Stimulated activated CD8-positive, alpha-beta memory T cell treated with anti-CD3 and anti-CD28 coated beads, Interleukin-4, amount 100 ng/mL, for 4 hours (primary cell): ENCODE measurements at places on chromosomes 1 and 21.

DNA sequence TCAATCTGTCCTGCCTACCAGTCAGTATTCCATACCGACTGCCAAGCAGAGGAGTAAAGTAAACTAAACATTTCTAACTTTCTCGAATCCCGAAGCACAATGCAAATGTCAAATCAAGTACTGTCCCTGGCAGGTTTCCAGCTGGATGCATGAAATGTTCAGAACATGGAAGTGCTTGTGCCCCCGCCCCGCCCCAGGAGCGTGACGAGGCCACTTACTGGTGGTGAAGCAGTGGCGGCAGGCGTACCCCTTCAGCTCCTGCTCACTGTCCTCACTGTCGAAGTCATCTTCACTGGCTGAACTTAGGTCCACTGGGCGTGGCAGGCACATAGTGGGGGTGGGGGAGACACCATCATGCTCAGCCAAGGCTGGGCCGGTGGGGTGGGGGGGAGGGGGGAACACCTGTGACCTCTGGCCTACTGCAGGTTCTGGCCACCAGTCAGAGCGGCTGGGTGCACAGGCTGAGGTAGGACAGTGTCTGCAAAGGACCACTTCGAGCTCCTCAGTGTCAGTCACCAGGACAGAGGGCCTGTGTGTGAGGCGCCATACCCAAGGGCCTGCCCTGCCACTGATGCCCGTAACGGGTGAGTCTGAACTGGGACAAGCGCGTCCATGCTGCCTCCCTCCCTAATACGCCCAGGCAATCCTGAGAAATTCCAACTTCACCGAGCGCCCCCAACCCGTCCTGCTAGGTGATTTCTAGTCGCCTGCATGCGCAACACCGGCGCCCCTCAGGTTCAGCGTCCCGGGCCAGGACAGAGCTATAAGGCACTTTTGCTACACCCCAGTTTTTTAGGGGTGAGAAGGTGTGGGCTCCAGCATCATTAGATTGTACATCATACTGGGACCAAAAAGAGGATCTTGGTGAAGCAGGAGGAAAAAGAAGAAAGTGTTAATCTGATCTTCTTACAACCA, 46.9 kb downstream of the SLC45A1 start:
- DNase-seq, result no peak

DNA sequence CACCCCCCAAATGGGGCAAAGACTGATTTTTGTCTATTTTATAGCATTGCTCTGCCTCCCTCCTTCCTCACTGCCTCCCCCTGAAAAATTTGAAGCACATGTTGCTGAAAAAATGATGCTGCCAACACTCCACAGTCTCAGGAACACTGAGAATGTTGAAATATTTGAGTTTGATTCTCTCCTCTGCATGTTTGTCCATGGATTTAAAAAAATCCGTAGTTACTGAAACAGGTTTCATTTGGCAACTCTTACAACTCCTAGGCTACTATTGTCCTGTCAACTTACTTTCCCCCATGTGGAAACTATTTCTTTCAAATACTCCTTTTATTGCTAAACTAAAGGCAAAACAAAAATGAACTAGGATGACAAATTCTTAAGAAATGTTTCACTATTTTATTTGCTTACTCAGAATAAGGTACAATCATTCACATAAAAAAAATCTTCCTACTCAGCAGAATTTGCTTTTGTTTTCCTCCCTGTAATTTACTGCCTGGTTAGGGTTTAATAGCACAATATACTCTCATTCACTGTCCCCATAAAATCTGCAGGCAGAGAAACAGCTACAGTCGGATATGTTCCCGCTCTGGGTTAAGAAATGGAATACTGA, 50.2 kb downstream of the C21orf91 start:
- no peak for DNase-seq

DNA sequence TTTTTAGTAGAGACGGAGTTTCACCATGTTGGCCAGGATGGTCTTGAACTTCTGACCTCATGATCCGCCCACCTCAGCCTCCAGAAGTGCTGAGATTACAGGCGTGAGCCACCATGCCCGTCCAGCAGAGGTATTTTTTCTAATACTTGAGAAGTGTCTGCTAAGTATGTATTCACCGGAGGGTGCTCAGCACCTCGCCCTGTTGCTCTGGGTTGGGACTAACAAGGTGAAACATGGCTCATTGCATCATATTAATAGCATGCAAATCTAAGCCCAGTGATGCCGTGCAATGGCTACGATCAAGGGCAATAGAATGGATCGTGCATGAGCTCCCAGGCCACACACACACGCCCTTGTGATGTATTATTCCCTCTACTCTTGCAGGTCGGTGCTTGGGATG, 68.7 kb downstream of the PDE9A start:
- no peak for DNase-seq

GRCh38 chr1:54528613-54529012, 19.4 kb upstream of the ACOT11 start:
- no peak for DNase-seq

GRCh38 chr1:97781762-97782337, 139.0 kb downstream of the DPYD start:
- DNase-seq, result no peak

GRCh38 chr1:39081271-39082009, 55.3 kb downstream of the NDUFS5 start:
- DNase-seq, result no peak

GRCh38 chr21:34261841-34262468, 101.9 kb upstream of the KCNE2 start:
- no peak for DNase-seq

- no peak for DNase-seq
Measured at GRCh38 chr1:61428146-61428545, 296.8 kb downstream of the TM2D1 start.

DNA sequence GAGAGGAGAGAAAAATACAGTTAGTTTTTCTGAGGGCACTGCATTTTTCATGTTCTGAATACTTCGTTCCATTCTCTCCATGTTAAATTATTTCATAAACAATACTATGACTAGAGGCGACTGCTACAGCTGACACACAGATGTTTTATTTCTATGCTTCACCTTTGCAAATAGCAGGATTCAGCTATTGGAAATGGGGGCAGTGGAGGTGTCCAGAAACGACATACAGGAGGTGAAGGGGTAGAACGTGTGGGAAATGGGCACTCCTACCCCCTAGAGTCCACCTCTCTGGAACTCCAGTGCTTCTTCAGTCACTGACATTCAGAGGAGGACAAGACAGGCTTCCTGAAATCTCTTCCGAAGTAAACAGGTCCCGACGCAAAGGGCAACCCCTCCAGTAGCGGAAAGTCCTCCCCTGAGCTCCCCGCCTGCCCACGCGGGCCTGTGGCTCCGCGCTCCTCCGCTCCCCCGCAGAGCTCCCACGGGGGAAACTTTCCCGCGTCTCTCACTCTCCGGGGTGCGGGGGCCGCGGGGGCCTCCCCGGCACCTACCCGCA, 480 bp downstream of the DPYD start:
- DNase-seq, result peak; percentile 17

DNA sequence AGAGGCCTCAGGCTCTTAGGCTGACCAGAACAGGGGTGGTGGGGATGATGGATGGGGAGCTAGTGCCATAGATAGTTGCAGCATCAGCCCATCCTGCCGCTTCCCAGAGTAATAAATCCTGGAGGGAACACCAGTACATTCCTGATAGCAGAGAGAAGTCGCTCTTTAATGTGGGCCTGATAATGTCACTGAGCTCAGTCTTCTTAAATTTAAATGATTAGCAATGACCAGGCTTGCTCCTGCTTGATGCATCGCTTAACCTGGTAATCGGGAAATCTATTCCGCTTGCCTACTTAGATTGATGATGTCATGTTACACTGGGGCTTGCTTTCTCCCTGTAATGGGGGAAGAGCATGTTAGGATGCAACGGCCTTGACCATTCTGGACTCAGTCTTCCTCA, 218.6 kb upstream of the PLXNA2 start:
- DNase-seq, result no peak

DNA sequence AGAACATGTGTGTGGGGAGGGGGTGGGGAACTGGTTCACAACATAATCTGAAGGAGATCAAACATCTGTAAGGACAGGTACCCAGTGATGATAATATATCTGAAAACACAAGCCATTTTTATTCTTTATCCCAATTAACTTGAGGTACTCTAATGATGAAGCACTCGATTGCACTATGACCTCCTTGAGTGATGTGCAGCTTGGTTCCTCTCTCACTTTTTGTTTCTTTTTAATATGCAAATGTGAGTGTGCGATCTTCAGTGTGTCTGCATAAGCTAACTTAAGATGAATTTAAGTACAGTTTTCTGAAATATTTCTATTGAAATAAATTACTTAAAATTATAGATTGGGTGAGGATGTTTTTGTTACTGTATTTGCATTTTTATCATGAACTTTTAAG, 50.6 kb upstream of the ANGPTL1 start:
- DNase-seq, result no peak

DNA sequence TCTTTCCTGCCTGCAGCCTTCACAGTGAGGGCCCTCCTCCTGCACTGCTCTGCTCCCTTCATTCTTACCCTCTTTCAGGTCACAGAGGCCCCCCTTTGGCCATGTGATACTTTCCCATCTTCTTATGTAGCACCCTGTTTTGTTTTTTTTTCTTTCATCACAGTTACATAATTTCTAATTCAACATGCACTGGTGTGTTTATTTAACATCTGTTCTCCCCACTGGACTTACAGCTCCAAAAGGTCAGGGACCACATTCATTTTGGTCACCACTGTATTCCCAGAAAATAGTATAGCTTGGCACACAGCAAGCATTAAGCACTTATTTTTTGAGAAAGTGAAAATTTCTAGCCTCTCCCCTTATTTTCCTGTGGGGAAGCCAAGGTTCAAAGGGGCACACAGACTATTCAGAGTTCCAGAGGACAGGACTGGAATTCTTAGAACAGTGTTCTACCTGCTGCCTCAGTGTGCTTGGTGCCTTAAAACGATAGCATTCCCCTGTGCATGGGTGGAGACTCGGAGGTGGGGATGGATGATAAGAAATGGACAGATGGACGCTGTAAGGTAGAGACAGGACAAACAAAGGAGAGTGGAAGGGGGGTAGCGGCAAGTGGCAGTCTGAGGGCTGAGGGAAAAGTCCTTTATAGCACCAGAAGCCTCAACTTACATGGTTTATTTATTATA, 5.3 kb downstream of the DENND2D start:
- no peak for DNase-seq

DNA sequence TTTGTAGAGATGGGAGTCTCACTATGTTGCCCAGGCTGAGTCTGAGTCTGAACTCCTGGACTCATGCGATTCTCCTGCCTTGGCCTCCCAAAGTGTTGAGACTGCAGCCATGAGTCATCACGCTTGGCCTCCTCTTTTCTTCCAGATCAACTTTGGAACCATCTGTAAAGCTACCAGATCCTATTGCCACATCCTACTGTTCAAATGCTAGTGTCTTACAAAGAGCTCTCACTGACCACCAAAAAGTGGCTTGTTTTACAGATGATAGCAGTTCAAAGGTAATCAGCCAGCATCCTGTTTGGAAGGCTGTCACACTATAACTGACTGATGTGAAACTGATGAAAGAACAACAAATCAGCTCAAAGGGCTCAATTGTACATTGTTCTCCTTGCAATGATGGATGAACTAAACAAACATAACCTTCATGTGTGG, 221.6 kb downstream of the AKT3 start:
- no peak for DNase-seq

DNA sequence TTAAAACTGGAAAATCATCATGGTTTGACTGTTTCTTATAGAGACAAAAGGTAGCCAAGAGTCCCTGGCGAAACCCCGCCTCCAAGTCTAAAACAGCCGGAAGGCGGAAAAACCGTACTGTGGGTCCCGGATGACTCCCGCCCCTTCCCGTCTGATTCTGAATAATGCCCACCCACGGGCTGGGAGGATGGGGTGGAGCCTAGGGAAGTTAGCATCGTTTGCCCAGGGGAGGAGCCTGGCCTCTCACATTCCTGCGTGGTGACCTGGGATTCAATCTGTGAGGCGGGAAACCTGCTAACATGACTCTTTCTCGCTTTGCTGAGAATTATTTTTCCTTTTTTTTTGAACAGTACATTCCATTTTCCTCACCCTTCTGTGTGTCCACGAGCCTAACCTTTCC, 124.9 kb downstream of the KCNK1 start:
- DNase-seq, result no peak

DNA sequence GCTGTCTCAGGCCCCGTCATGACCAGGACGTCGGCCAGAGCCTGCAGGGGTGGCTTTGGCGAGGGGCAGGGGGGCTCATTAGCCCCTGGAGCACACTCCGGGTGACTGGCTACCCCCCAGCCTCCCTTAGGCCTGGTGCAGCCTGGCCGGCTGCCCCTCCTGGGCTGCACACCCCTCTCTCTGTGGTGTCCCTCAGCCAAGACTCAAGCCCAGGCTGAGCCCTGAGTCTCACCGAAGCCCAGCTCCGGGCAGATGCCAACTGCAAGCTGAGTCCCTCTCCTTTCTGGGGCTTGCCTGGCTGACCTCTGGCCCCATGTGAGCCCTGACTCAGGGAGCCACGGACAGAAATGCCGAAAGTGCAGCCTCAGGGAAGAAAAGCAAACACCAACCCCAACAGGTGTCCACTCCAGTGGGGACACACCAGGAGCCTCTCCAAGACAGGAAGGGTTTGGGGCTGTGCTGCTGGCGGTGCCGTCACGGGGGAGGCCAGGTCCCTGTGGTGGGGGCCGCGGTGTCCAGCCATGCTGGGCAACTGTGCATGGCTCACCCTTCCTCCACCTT, 5.3 kb upstream of the IBA57 start:
- no peak for DNase-seq

- DNase-seq, result no peak
Measured at GRCh38 chr1:98700228-98700627, 38.7 kb downstream of the SNX7 start.

GRCh38 chr21:24939291-24939690, 668.0 kb downstream of the MRPL39 start:
- no peak for DNase-seq

DNA sequence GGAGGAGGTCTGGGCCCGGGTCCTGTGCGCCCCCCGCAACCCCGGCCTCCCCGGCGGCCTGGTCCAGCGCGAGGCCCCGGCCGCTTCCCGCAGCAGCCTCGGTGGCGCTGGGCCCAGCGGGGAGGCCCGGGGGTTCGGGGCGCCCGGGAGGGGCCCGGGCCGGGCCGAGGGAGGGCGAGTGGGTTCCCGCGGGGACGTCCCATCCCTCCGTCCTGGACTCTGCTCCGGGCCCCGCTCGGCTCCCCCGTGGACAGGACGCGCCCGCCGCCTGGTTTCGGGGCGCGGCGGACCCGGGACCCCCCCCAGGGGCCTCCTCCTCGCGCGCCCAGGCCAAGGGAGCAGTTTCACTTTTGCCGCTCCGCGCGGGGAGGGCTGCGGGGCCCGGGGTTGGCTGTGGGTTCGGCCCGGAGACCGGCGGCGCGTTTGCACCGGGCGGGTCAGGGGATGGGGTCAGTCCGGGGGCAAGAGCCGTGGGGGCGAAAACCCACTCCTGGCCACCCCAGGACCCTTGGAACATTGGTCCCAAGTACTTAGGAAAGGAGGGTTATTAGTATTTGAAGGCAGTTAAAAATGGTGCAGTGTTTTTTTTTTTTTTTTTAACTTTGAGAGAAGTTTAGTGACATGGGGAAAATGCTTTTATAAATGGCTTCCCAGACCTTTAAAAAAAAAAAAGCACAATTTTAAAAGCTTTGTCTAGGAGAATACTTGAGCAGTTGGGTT, 677 bp downstream of the AGPAT3 start:
- no peak for DNase-seq

- no peak for DNase-seq
Measured at GRCh38 chr1:77412820-77413530, 131.2 kb downstream of the AK5 start.
